Pericardium fibroblast (primary cell): ENCODE measurements at places on chromosomes 11 and 22. TPM values are rescaled to one million over a fixed set of nuclear protein-coding genes. Genes with fewer than 3 reads are reported as not detected.

CALCA gene
- total RNA-seq: 0.93 TPM in 1 of 2 replicates, not detected in the other

TUB gene
- 6.3 and 8.3 TPM in 2 replicates for total RNA-seq

LARGE2 gene
- not detected in 2 replicates for total RNA-seq

OR2D2 gene
- total RNA-seq: 3.1 TPM in 1 of 2 replicates, not detected in the other

NUP160 gene
- 12.4 and 22.1 TPM in 2 replicates for total RNA-seq

MIAT gene
- total RNA-seq: 0.12 and 0.17 TPM in 2 replicates

TUBA8 gene
- total RNA-seq: 0.12 and 0.77 TPM in 2 replicates

SCGB1D2 gene
- total RNA-seq: not detected in 2 replicates

HBG2 gene
- not detected in 2 replicates for total RNA-seq

MTMR2 gene
- 16.9 and 20.7 TPM in 2 replicates for total RNA-seq

ACR gene
- total RNA-seq: not detected in 2 replicates

SHISAL1 gene
- under 0.01 and 1.1 TPM in 2 replicates for total RNA-seq

FXYD2 gene
- total RNA-seq: not detected in 2 replicates
